Muscle of leg (tissue), 16 donors: ENCODE measurements at places on chromosomes 2 and 18.

GRCh38 chr2:30738141-30738911 is 68.9 kb downstream of the CAPN13 start:
- DNase-seq, result no peak

DNA sequence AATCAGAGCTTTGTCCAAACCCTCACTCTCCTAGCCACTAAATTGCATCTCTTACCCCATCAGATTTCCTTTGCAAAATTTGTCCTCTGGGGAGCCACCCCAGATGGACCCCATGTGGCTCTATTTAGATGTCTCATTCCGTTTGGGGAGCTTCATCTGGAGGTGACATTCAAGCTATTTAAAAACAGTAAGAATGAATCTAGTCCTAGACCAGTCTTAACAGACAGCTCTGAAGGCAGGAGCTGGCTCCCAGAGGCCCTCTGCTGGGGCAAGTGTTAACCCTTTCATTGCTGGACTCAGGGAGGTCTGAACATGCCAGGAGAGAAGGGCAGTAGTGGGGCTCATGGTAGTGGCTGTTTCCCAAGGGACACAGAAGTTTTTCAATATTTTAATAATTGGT is 59.2 kb downstream of the RPL37A start:
- no peak for DNase-seq

- no peak for DNase-seq
Measured at GRCh38 chr18:76374330-76375281, 120.4 kb downstream of the ZNF516 start.

GRCh38 chr2:2028041-2028440 is 283.7 kb upstream of the PXDN start:
- no peak for DNase-seq

GRCh38 chr18:55320424-55321264 is 267.3 kb downstream of the TCF4 start:
- DNase-seq, result peak; percentile 87

- no peak for DNase-seq
Measured at GRCh38 chr2:98089941-98090340, 3.0 kb downstream of the VWA3B start.

GRCh38 chr2:98827625-98828368 is 96.9 kb upstream of the MGAT4A start:
- no peak for DNase-seq

GRCh38 chr18:26471027-26471426 is 77.3 kb downstream of the KCTD1 start:
- DNase-seq, result no peak

DNA sequence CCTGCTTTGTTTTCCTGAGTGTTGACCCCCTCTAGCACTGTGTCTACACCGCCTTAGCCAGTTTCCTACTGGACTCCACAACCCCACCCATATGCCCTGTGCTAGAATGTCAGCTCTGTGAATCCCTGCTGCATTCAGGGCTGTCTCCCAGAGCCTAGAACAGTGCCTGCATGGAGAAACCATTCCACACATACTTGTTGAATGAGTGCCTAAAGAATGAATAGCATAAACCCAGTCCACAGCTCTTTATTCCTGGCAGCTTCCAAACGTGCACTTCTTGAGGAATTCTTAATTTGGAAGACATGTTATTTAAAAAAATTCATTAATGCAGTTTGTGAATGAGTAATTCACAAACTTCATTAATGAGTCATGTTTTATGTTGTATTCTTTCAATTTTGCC is 6.5 kb upstream of the NAPG start:
- no peak for DNase-seq

- no peak for DNase-seq
Measured at GRCh38 chr2:191959209-191959608, 112.3 kb upstream of the CAVIN2 start.

DNA sequence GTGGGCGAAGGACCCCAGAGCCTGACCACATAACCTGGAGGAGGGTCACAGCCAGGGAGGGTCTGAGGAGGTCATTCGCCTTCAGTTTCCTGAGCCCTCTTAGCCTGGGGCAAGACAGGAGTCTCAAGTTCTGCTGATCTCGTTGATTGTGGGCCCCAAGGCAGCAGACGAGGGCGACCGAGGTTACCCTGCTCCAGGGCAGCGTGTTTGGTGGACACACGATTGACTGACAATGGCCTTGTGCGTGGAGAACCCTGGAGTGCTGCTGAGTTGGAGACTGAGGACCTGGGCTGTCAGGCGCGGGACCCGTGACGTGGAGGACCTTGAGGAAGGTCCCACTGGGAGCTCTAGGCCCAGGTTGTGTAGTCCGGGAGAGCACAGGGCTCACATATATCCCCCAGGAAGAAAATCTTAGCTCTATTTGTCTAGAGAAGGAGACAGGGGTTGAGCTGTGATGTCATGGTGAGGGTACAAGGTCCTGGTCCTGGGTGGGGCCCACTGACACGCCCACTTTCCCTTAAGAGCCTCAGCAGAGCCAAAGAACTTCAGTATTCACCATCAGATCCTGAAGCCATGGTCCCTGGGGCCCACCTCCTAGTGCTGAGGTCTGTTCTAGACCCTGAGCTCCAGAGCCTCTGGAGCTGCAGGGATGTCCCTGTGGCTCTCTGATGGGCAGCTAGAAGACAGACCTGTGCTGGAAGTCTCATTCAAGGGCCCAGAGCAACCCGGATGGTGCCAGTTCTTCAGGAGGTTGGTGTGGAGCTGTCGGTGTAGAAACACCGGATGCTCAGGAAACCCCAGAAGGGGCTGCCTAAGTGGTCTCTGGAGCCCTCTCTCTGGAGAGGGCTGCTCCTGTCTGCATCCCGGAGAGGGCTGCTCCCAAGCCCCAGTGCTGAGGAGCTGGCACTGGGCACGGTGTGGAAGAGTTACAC is 53.1 kb downstream of the DYSF start:
- no peak for DNase-seq

- DNase-seq, result no peak
Measured at GRCh38 chr2:140797718-140798117, 1333.1 kb downstream of the LRP1B start.
